Nephron progenitor cell (in vitro differentiated cells): ENCODE measurements at places on chromosomes 4 and X.

DNA sequence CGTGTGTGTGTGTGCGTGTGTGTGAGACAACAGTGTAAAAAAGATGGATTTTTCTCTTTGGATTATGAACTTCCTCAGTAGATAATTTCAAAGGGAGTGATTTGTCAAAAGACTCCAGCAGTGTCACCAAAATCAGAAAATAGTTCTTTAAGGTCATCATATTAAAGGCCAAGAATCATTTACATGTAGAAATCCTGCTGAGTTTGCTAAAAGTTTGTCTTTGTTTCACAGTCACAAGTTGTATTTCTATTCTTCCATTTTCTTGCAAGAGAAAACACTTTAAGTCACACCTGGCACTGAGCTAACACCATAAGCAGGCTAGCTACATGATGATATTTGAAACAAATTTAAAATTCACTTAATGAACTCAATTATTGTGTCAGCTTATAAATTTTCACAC is 222.7 kb downstream of the PACRGL start:
- no peak for DNase-seq

DNA sequence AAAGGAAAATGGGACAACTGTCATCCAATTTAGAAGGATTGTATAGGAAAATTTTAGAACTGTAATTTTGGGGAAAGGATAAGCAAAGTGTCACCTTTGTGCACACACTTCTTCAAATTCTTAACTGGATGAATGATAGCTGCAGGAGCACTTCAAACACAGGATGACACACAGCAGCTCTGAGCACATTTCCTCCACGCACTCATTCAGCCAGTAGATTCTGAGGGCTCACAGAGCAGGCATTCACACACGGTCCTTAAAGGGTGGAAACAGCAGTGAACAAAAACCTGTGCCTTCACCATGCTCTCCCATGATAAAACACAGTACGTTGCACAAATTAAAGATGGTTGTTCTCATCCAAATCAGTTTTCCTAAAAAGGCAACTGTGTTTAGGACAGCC is 38.5 kb upstream of the KLF3 start:
- no peak for DNase-seq

DNA sequence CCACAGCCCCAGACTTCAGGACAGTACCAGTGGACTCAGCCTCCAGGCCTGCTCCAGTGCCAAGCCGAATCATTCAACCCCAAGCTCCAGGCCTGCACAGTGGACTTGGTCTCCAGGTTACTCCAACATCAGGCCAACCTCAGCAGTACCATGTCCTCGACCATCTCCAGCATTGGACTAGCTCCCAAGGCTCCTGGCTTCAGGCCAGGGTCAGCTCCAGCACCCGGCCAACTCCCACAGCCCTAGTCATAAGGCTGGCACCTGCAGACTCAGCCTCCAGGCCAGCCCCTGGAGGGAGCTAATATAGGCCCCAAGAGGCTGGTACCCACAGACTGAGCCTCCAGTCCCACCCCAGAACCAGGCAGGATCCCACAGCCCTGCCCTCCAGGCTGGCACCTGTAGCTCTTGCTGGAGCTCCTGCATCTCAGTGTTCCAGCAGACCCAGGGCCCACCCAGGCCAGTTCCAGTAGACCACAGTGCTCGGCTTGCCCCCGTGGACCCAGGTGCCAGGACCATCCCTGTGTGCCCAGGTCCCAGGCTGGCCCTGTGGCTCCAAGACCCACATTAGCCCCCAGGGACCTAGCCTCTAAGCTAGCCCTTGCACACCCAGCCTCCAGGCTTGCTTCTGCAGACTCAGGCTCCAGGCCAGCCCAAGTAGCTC is 25.6 kb downstream of the ZMAT1 start:
- DNase-seq, result no peak

GRCh38 chr4:78355306-78355705 is 196.3 kb upstream of the ANXA3 start:
- DNase-seq, result no peak

GRCh38 chrX:153708415-153708814 is 15.8 kb downstream of the BCAP31 start:
- peak; percentile 70 for DNase-seq

- no peak for DNase-seq
These were observed 644.7 kb upstream of the BOD1L1 start for GRCh38 chr4:14272206-14272605.

- no peak for DNase-seq
These were observed 25.5 kb downstream of the ANAPC4 start for GRCh38 chr4:25402521-25402920.

DNA sequence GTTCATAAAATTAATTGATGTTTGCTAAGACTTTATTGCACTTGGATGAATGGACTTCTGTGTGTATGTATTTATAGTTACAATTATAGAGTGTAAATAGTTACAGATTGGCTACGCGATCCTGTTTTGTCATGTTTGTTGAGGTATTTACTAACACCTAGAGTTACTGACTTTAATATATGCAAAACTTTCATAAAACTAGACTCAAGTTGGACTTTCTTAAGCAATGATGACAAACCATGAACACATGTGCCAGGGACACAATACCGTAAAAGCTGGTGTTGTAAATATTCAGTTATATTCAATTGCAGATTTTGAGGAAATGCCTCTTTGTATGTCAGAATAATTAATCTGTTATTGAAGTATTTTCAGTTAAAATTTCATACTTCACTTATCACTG is 6.1 kb downstream of the GRIA2 start:
- no peak for DNase-seq

DNA sequence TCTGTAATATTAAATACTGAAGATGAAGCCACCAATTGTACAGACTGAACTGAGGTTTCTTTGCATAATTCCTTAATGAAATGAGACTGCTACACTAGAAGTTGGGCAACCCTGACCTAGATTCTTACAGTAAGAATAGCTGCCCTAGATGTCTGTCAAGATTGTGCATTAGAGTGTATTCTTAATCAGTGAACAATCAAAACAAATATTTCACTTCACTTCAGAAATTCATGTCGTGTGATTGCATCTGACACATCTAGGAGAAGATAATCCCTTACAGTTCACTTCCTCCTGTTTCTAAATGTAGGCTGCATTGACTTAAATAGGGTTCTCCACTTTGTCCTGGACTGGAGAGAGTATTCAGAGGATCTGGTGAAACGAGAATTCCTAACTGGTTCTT is 283.1 kb downstream of the HNRNPD start:
- DNase-seq, result no peak

DNA sequence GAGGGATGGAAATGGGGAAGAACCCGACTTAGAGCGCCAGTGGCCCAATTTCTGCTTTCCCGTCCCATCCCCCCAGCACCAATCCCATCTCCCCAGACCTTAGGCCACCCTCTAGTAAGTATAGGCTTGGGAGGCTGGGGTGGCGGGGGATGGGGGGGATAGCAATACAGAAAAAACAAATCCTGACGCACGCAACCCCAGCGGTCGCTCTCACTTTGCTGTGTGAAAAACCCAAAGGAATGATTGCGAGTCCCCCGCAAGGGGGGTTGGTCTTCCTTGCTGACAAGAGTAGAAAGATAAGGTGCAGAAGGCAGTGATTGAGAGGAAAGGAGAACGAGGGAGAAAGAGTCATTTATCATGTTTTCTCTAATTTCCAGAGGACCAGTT is 863 bp downstream of the CPE start:
- DNase-seq, result peak; percentile 30

DNA sequence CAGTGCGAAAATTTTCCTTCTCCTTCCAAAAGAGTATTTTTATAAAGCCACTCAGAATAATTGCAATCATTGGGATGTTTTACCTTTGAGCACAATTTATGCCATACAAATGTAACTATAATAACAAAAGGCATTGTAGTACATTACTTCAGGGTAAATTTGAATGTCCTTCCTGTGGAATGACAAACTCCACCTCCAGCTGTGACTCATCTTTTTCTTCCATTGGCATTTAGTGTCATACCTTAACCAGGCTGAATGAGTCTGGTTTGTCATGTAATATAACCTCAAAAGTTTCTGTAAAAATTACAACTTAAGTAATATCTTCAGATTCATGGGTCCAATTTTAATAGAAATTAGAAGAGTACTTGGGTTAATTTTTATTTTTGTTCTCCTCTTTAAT is 93.3 kb downstream of the TMEM47 start:
- no peak for DNase-seq

DNA sequence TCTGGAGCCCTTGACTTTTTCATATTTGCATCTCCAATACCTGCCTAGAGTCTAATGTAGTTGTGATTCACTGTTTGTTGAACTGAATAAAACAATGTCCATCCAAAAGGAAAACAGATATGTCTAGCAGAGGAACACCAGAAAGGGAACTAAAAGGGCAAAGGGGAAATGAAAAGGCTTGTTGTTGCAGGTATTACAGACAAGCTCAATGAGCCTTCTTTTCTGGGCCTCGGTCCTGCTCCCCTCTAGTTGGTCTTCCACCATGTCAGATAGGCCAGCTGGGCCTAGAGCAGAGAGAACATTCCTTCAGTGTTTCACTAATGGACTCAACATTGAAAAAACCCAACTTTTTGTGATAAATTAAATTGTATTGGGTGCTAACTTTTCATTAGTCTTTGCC is 55.4 kb downstream of the ZFX start:
- DNase-seq, result no peak

DNA sequence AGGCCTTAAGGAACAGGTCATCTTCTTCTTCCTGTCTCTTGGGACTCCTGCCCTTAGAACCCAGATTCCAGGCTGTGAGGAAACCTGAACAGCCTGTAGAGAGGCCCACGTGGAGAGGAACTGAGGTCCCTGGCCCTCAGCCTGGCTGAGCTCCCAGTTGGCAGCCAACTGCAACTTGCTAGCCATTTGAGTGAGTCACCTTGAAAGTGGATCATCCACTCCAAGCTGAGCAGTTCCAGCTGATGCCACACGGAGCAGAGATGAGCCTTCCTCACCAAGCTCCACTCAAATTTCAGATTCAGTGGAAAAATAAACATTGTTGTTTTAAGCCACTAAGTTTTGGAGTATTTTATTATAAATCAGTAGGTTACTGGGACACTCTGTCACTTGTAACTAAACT is 392.5 kb downstream of the BCOR start:
- DNase-seq, result no peak

- no peak for DNase-seq
These were observed 284.6 kb upstream of the GATB start for GRCh38 chr4:152045449-152045806.

- DNase-seq, result no peak
These were observed 164.4 kb downstream of the FBXO8 start for GRCh38 chr4:174119051-174119450.

DNA sequence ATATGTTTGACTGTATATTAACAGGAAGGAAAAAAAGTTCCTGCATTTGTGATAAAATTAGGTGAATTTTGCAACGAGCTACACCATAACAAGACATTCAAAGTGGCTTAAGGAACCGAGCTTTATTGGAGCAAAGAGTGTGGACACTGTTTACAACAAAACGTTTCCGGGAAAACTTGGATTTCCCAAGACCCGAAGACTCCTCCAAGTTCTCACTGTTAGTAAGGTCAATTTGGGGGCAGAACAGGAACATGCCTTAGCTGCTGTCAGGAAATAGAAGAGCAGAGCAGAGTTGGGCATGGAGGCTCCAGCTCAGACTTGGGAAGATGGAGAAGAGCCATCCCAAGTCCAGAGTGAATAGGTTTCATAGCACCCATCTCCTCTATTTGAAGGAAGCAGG is 16.5 kb downstream of the ADH6 start:
- DNase-seq, result no peak

- DNase-seq, result no peak
These were observed 35.9 kb downstream of the ABLIM2 start for GRCh38 chr4:8122746-8123145.

DNA sequence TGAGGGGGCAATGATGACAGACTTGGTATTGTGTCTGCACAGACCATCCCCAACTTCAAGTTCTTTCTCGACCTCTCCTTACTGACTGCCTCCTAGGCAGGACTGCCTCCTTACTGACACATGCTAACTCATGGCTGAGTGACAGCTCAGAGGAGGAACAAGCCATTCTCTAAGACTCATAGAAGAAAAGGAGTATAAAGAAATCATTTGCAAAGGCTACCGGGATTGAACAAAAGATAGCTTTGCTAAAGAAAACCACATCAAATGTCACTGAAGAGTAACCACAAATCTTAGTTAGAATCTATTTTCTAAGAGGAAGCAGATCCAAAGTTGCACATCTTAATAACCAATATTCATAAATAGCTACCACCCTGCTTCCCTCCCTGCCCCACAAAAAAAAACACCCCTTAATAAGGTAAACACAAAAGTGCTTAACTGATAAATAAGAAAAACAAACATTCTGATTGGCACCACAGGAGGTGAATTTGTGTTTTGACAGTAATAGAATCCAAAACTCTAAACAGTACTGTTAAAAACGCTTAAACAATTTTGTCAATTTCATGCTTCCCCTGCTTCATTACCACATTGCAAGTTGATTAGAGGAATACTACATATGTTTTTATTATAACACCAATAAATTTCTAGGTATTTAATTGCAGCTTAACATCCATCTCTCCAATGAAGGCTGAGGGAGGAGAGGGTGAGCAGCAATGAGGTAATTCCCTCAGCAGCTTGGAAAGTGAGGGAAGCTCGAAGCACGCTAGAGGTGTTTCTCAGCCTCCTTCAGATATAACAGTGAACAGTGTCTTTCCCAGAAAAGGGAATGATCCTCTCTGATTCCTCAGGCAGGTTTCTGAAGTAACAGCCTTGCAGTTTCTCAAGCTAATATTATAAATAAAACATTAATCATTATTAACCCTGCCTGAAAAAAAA is 160.0 kb downstream of the HNRNPD start:
- DNase-seq, result no peak

DNA sequence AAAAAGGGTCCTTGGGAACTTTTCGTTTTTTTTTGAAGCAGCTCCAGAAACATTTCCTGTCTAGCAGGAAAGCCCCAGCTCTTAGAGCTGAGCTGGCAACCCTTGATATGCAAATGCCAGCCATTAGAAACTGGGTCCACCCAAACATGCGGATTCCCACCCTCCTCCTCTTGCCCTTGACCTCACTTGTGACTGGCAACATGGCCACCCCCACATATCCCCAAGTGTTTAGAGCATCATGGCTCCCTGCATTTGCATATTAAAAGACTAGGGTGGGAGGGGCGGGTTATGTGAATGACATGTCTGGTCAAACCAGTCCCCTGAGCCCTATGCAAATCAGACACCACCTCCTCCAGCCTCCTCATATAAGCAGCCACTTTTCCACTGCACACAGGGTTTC is 671.1 kb downstream of the FAT4 start:
- no peak for DNase-seq

- no peak for DNase-seq
These were observed 49.8 kb downstream of the SMIM31 start for GRCh38 chr4:164803702-164804101.

DNA sequence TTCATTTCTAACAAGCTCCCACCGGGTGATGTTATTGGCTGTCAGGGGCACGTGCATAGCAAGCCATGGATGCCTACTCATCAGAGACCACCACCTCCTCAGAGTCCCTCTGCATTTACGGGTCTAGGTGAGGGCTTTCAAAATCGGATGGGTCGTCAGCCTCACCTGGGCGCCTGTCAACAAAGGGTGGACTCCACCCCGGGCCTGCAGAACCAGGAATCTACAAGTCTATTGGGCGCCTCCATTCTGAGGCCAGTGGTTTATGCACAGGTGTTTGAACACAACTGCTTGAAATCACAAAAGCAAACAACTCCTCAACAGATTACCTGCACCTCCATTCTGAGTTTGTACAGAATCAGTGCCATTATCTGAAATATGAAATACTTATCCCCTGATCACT is 318.9 kb downstream of the PTTG2 start:
- DNase-seq, result no peak
